ENCODE measurements at places on chromosomes 6 and 20.

DNA sequence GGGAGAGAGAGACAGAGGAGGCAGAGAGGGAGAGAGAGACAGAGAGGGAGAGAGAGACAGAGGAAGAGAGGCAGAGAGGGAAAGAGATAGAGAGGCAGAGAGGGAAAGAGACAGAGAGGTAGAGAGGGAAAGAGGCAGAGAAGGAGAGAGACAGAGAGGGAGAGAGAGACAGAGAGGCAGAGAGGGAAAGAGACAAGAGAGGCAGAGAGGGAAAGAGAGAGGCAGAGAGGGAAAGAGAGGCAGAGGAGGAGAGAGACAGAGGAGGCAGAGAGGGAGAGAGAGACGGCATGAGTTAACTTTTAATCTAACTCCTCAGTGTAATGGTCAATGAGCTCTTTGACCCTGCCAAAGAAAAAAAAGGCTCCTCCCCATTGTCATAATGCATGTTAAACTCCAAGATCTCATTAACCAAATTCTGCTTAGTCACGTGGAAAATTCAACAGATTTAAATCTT, 7.1 kb downstream of the ELOVL2 start:
- no peak for DNase-seq

GRCh38 chr6:31477521-31477920, 20.4 kb upstream of the MICB start:
- DNase-seq, result no peak

DNA sequence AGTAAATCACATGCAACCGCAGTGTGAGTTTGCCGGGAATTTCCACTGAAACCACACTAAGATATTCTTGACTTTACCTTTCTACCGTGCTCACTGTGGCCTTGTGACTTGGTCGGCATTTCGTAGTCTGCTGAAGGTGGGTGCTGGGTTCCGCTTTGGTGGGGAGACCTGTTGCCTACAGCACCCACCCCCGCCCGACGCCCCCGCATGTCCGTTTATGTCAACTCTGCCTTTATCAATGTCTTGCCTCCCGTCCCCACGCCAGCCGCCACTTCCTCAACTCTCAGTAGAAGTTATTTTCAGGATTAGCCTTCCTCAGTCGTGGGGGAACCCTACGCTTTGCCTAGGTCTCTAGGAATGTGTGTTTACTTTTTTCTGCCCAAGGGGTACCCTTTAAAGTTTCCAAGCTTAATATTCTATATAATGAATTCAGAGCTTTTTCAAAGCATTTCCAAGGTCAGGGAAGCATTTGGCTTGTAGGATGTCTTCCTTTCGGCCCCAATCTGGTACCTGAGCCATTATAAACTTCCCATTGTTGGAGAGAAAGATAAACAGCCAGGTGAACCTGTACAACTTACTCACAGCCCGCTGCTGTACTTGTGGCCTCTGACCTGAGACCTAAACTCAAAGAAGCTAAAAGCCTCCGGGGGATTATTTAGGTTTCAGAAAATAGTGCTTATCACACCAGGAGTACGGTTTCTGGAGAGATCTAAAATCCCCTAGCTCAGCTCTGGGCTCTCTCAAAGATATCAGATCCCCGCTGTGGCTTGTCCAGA, 54.2 kb downstream of the TBC1D7 start:
- no peak for DNase-seq

GRCh38 chr20:42378826-42379225, 760.6 kb upstream of the CHD6 start:
- no peak for DNase-seq

GRCh38 chr6:125953502-125953875, 3.1 kb upstream of the HINT3 start:
- no peak for DNase-seq

GRCh38 chr6:33412140-33413009, 1.6 kb downstream of the PHF1 start:
- DNase-seq, result no peak

DNA sequence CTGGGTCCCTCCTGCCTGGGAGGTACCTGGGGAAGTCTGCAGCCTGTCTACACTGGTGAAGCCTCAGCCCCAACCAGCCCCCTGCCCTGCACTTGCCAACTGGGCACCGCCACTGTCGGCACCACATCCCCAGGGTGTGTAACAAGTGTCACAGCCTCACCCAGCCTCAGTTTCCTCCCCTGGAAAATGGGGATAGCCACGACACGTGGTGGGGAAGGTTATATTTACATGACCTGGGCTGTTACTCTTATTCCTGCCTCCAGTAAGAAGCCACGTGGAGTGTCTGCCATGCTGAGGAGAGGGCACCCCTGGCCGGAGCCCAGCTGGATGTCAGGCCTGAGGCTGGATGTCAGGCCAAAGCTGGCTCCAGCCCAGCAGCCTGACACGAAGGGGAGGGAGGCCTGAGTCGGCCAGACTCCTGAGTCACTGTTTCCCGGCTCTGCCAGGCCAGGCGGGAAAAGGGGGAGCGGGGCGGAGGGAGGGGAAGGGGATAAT, 44.9 kb downstream of the SNAI1 start:
- DNase-seq, result no peak

GRCh38 chr20:46164254-46164653, 46.1 kb downstream of the CD40 start:
- no peak for DNase-seq

GRCh38 chr6:13496513-13497190, 9.3 kb upstream of the GFOD1 start:
- no peak for DNase-seq

DNA sequence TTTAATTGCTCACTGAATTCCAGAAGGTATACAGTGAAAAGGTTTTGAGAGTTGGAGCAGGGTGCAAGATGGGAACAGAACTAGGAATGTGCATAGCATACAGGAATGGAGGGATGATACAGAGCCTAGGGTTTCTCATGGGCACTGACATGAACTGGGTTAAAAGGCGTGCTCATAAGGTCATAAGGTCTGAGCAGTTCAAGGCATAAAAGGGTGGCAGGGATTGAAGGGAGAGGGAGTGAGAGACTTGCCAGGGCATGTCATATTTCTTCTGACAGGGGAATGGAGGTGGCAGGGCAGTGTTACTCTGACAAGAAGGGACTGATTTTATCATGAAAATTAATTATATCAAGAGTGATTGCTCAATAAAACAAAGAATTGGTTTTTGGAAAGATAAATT, 4.7 kb downstream of the MLIP start:
- DNase-seq, result no peak

DNA sequence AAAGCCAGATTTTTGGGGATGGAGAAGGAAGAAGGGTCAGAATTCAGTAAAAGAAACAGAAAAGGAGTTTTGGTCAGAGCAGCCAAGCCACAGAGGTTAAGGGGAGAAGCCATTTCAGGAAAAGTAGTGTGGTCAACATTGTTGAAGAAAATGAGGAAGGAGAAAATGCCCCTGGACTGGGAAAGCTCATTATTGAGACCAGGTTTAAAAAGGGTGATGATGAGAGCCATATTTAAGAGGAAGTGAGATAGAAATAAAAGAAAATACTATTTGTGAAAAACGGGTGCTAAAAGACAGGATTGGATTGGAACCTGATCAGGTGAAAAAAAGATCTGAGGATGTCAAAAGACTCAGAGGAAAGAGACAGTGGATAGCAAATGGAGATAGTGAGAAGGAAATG, 75.8 kb downstream of the CEP162 start:
- DNase-seq, result no peak
